ENCODE measurements at places on chromosomes 11 and 22.

DNA sequence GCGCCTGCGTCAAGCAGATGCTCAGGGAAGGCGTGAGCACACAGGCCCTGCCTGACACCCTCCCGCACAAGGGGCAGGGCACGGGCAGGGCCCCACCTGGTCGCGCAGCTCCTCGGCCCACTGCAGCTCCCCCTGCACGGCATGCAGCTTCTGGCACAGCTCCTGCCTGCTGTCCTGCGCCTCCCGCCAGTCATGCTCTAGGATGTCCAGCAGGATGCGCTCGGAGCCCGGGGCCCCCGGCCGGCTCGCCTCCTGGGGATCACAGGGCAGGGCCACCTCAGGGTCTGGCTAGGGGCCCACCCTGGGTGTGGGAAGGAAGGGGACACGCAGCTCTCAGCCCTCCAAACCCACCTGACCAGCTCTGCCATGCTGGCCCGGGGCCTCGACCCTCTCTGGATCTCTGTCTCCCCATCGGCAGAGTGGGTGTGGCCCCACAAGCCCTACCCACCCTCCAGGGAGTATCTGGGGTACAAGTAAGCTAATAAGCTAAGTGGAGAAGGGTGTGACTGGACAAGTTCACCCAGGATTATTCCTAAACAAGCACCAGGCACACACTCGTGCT, 10.7 kb downstream of the CARD10 start:
- DNase-seq: no peak

DNA sequence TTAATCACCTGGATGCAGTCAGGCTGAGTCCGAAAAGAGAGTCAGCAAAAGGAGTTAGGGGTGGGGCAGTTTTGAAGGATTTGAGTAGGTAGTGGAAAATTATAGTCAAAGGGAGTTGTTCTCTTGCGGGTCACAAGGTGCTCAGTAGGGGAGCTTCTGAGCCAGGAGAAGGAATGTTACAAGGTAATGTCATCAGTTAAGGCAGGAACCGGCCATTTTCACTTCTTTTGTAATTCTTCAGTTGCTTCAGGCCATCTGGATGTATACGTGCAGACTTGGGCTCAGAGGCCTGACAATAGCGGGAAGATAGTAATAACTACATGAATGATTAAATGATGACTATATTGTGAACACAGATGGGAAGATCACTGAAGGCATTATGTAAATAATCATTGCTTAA, 6.2 kb downstream of the SC5D start:
- DNase-seq: no peak

DNA sequence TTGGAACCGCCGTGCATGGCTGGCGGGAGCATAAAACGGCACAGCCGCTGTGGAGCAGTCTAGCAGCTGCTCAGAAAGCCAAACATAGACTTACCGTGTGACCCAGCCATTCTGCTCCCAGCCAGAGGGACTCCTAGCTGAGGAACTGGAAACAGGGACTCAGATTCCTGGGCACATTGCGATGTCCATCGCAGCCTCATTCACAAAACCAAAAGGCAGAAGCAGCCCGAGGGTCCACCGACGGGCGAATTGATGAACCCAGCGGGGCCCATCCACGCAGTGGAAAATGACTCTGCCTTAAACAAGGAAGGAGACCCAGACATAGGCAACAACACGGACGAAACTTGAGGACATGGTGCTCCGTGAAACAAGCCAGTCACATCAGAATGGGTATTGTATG, 5.7 kb upstream of the MUC5B start:
- DNase-seq: no peak

- DNase-seq: no peak
Observed at GRCh38 chr11:9153651-9154050, 62.3 kb upstream of the SCUBE2 start.

DNA sequence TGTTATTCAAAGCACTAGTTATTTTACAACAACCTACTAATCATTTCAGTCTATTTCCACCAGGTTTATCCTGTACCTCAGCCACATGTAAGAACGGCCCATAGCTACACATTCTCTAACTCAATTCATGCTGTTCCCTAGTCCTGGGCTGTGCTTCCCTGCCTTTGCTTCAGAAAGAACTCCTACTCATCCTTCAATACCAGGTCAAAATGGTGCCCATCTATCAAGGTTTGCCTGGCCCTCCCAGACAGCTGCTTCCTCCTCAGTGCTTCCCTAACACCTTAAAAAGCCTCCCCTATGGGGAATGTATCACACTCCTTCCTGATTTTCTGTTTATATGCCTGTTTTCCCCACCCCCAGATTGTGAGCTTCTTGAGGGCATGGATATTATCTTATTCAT, 400.7 kb downstream of the MN1 start:
- DNase-seq: no peak

All from NCI-H2171 treated with DMSO at 0.1 percent for 48 hours (cell line).